ENCODE measurements at places on chromosomes 1 and 21.

DNA sequence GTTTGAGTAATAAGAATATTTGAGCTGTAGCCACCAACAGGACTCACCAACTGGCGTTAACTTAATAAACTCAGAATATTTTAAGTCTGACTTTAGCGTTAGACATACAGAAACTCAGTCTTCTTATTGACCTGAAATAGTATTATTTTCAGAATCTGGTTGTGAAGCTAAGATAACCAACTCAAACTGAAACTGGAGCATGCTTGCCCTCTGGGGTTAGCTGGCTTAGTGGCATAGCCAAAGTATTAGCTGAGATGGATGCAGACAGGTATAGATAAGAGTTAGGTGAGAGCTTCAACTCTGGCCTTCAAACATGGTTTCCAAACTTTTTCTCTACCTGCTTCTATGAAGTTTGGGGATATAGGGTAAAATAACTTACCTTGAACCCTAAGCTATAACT, 40.5 kb downstream of the AMY1C start:
- no peak for DNase-seq

DNA sequence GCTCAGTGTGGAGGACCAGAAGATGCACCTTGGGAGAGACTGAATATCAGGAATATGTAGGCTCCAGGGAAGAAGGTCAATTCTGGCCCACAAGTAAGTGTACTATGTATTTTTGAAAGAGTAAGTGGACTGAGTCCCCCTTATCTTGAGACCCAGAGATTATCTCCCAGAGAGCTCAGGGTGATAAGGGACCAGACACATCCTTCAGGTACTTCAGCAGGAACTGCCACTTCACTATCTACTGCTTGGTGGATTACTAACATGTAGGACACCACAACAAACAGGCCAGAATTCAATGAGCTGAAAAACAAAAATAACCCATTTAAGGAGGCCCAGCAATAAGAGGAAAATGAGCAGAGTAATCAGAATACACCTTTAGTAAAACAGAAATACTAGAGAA, 119.2 kb downstream of the ZNF644 start:
- DNase-seq: no peak

GRCh38 chr1:61463220-61463619, 261.7 kb downstream of the TM2D1 start:
- DNase-seq: no peak

DNA sequence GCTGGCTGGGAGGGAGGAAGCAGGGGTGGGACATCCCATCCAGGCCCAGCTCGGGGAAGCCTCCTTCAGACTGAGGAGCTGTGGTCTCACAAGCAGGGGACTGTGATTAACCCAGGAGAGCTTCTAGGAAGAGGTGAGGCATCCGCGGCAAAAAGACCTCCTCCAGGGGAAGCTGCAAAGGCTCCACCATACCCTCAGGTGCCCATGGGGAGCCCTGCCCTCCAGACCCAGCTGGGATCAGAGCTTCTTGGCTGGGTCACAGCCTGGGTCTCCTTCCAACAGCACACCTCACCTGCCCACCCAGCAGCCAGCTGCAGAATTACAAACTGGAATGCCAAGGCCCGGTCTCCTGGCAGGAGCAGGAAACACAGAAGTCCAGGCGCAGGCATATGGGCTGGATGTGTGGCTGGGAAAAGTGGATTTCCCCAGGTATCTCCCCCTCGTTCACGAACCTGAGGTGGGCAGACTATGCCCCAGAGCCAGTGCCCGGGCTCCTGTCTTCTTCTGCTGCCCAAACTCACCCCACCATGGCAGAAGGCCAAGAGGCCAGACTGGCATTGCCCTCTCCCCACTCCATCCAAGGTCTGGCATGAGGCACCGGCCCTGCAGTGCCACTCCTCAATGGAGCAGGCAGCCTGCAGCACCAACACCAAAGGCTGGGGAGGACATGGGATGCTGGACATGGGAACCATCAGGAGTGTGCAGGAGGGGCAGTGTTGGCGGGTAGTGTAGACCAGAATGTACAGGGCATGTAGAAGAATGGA, 15.4 kb upstream of the ARF1 start:
- DNase-seq: no peak

DNA sequence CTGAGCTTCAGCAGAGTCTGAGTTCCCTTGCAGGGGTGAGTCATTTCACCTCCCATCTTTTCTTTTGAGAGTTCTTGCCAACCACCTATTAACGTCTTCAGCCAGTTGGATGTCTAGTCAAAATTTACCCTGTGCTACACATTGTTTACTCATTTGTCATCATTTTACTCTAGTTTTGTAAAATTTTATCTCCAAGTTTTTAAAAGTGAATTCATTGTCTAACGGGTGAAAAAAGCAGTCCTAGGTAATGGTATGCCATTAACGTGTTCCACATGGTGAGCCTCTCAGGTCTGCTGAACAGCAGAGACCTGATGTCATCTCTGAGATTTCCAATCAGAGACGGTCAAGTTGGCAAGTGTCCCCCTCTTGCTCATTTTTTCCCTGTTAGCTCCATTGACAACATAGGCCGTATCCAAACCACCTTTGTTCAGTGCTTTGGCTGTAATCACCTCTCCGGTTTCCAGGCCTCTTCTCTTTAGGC, 85.4 kb downstream of the TBX15 start:
- DNase-seq: no peak

- DNase-seq: no peak
Measured at GRCh38 chr1:93253516-93253915, 73.0 kb downstream of the CCDC18 start.

DNA sequence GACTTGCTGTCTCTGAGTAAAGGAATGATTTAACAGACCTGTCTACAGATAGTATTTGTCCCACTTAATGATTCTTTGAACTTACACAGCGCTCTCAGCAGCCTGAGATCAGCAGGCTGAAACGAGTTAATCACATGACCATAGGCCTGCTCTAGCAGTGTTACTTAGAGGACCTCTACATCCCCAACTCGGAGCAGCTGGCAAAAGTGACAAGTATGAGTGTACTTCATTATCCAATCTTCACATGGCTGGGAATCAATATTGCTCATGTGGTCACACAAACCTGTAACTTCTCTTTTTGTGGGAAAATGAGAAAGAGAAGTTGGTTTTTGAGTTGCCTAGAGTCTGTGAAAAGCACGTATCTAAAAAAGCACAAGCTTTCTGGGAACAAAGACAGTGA, 11.4 kb upstream of the ATP13A2 start:
- no peak for DNase-seq

DNA sequence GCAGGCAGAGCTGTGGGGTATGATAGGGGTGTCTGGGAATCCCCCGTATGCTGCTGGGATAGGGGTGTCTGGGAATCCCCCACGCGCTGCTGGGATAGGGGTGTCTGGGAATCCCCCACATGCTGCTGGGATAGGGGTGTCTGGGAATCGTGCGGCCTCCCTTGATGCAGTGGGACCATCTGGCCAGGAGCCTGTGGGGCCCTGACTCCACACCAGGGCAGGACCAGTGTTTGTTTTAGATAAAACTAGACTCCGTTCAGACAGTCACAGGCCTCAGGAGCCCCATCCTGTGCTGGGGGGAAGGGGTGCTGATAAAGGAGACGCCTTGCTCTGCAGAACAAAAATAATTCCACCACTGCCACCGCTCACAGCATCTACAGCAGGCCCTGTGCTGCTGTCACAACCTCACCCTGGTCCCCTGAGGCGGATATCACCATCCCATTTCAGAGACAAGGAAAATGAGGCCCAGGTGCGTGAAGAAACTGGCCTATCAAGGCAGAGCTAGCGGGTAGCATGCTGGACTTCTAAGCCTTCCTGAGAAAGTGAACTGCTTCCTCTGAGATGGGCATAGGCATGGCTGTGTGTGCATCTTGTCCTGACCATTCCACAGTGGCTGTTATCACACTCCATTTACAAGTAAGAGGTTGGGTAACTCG, 24.0 kb downstream of the ECE1 start:
- DNase-seq: no peak

- DNase-seq: no peak
Measured at GRCh38 chr1:181452746-181453145, 30.6 kb upstream of the CACNA1E start.

DNA sequence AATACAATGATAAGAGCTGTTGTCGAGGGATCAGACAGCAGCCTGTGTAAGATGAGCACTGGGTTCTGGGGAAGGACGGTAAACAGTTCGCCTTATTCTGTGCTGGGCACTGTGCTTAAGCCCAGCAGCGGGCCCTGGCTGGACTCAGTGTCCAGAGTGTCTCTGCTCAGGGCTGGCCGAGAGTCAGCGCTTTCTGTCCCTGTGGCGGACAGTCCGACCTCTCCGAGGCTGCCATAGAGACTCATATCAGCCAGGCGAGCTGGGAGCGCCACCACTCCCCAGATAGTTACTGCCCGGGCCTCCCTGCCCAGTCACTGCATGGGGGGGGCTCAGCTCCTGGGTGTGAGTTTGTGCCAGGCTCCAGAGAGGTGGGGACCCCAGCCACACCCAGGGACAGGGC, 14.7 kb upstream of the NPHP4 start:
- DNase-seq: no peak

DNA sequence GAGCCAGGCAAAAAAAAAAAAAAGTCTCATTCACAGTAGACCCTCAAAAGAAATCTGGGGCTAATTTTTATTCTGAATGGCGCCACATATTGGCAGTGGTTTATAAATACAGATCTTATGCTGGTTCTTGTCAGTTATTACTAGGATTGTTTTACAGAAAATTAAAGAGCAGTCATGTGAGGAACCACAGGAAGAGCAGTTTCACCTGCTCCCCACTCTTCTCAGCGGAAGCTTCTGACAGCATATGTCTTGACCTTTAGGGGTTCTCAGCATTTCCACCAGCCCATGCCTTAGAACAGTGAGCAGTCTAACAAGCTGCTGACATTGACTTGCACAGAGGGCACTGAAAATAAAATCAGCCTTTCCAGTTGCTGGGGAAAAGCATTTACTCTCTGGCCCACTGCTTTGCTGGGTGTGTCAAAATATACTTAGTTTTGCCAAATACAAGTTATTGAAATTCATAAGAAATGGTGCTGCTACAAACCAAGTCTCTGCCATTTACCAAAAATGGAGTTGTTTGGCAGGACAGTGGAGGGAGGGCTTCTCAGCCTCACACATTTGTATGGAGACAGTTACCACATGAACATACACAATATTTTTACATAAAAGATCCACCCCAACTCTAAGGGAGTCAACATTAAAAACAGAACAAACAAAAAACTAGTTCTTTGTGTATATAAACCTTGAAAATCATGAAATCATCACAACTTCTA, 144.2 kb downstream of the SYT2 start:
- DNase-seq: no peak

DNA sequence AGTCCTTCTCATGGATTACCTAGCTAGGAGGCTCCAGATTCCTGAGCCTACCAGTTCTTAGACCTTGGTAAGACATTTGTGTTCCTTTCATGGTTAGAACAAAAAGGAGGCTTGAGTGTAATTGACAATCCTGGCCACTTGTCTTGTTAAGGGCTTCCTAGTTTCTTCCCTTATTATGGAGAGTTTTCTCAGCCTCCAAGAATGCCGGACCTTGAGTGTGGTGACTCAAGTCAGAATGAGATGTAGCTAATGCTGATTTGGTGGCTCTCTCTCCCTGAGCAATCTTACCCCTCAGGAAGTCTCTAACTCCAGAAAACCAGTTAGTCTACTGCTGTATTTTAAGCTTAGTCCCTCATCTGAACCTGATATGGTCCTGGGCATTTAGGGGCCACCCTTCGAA, 14.3 kb downstream of the CHI3L2 start:
- DNase-seq: no peak

GRCh38 chr1:80882553-80882952, 918.2 kb upstream of the ADGRL2 start:
- DNase-seq: no peak

GRCh38 chr1:15065736-15066135, 87.8 kb upstream of the TMEM51 start:
- DNase-seq: no peak

DNA sequence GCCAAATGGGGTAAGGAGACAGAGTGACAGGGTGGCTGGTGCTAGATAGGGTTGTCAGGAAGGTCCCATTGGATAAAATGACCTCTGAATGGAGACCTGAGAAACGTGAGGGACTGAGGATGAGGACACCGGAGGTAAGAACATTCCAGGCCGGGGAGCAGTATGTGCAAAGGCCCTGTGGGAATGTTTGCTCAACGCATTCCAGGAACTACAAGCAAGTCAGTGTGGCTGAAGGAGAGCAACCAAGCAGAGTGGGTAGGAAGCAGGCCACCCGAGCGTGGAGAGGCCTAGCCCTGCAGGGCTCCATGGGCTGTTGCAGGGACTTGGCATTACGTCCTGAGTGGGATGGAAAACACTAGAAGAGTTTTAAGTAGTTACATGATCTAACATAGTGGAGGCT, 185.6 kb downstream of the ZBTB18 start:
- no peak for DNase-seq

- no peak for DNase-seq
Measured at GRCh38 chr1:242535986-242536385, 11.5 kb upstream of the PLD5 start.

DNA sequence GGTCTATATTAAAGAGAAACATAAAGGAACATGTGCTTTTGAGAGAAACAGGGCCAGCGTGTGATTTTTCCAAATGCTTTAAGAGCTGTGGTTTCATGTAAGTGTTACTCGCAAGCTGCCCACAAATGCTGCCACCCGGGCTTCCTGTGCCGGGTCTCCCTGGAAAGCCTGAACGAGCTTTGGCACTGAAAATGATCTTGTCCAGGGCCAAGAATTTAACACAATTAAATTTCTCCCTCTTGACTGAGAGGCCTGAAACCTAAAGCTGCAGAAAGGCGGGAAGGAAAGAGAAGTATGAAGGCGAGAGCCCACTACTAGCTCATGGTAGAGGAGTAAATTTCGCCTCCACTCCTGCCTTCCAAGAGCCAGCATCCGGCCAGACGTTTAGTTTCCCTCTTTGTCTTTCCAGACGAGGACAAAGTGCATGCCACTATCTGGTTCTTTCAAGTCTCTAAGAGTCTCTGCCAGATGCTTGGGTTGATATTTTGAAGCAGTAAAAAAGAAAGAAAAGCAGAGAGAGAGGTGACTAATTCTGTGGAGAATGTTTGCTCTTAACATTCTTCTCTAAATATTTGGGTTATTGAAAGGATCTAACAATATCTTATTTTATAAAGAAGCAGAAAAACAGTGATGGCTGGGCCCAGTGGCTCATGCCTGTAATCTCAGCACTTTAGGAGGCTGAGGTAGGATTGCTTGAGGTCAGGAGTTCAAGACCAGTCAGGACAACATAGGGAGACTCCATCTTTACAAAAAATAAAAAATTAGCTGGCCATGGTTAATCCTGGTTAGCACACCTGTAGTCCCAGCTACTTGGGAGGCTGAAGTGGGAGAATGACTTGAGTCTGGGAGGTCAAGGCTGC, 100.0 kb upstream of the HNRNPU start:
- peak; percentile 2 for DNase-seq

- DNase-seq: no peak
Measured at GRCh38 chr1:81170721-81171120, 630.0 kb upstream of the ADGRL2 start.

- DNase-seq: peak; percentile 29
Measured at GRCh38 chr1:3564921-3565831, 46.1 kb downstream of the MEGF6 start.

DNA sequence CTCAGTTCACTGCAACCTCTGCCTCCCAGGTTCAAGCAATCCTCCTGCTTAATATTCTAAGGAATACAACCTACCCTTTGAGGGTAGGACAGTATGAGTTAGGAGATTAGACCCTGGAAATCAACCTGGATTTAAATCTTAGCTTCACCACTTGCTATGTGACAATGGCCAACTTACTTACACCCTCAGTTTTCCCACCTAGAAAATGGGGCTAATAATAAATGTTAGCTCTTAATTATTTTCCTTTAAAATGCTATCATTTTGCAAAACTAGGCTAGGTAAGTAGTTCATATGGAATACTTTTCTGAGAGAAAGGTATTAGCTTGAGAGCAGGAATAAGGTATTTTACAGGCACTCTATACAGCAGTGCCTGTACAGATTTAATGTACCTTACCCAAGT, 110.8 kb downstream of the PHTF1 start:
- no peak for DNase-seq

All from activated naive CD4-positive, alpha-beta T cell (primary cell).